ENCODE measurements at places on chromosomes 6 and 20.

DNA sequence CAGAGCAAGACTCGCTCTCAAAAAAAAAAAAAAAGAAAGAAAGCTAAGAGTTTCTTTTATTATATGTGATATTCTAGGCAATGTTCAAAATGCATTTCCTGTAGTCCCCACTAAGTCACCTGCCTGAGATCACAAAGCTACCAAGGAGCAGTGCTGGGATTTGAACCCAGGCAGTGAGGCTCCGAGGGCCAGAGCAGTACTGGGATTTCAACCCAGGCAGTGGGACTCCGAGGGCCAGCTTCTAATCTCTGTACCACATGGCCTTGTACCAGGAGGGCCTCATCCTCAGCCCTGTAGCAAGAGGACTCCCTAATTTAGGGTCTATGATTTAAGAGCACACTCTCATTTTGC is 39.7 kb downstream of the ZMYND8 start:
- H3K27me3 ChIP-seq, result no peaks in the 10 kb centered on the region
- no peak overlapping the region for H3K4me3 ChIP-seq
- DNase-seq, result no peak
- peaks cover 25% of the 10 kb centered on the region for H3K4me1 ChIP-seq
- H3K36me3 ChIP-seq, result no peaks in the 10 kb centered on the region

- H3K4me1 ChIP-seq, result no peaks in the 10 kb centered on the region
- no peak overlapping the region for H3K27ac ChIP-seq
- no peak for DNase-seq
- H3K4me3 ChIP-seq, result no peak overlapping the region
These were observed 404.7 kb downstream of the PTPRT start for GRCh38 chr20:42785041-42785440.

DNA sequence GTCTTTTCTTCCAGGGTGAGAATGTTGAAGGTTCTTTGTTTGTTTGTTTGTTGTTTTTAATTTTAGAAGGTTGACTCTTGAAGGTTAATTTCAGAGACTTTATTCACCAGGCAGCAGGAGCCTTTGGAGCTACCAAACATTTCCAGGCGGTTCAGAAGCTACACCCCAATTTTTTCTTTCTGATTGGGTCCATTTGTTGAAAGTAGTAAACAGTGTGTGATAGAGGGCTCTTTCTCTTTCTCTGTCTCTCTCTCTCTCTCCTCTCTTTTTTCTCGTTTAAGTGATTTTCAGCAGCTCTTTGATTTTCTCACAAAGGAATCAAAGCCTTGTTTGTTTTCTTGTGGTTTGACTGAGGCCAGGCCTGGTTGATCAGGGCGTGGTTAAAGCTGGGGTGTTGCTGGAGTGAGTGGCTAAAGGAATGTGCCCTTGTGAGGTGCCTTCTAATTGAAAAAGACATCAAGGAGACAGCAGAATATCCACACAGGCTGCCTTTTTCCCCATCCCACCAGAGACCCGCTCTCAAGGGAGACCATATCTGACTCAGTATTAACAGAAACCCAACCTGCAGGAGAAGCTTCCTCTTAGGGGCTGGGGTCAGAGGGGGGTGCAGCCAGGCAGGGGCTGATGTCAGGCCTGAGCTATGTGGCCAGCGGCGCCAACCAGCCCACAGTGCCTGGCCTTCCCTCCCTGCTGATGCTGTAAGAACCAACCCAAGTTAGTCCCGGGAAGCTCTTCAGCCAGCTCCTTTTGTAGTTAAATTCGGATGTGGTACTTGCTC is 40.4 kb upstream of the NAA20 start:
- H3K36me3 ChIP-seq, result no peaks in the 10 kb centered on the region
- H3K4me3 ChIP-seq, result no peak overlapping the region
- H3K27me3 ChIP-seq, result no peaks in the 10 kb centered on the region
- peaks cover 3% of the 10 kb centered on the region for H3K4me1 ChIP-seq
- no peak for DNase-seq

DNA sequence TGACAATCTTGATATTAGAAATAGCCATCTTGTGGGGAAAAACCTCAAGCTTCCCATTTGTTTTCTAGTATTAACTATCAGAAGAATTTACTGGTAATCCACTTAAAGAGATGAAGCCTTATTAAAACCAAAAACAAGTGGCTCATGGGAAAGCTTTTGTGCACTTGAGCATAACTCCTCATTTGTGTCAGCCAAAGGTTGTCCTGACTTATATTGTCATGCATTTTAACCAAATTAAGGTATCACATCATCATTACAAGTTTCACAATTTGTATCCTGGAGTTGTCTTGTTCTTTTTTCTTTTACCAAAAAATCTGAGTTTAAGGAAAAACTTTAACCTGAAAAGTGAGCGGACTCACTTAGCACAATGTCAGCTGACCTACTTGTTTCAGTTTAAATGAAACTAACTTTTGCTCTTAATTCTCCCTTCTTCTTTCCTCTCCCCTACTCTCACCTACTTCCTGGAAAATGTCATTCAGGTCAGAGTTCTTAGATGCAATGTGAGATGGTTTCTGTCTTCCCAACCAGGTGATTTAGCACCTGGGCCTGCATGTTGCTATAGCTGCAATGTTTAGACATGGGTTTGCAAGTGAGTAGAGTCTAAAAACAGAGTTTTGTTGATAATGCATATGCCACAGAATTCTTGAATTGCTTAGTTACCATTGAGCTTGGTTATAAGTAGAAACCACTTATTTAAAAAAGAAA is 82.8 kb downstream of the TNFAIP3 start:
- no peak overlapping the region for H3K4me3 ChIP-seq
- H3K27me3 ChIP-seq, result no peaks in the 10 kb centered on the region
- no peak for DNase-seq
- H3K36me3 ChIP-seq, result no peaks in the 10 kb centered on the region
- H3K4me1 ChIP-seq, result no peaks in the 10 kb centered on the region
- no peak overlapping the region for H3K27ac ChIP-seq

DNA sequence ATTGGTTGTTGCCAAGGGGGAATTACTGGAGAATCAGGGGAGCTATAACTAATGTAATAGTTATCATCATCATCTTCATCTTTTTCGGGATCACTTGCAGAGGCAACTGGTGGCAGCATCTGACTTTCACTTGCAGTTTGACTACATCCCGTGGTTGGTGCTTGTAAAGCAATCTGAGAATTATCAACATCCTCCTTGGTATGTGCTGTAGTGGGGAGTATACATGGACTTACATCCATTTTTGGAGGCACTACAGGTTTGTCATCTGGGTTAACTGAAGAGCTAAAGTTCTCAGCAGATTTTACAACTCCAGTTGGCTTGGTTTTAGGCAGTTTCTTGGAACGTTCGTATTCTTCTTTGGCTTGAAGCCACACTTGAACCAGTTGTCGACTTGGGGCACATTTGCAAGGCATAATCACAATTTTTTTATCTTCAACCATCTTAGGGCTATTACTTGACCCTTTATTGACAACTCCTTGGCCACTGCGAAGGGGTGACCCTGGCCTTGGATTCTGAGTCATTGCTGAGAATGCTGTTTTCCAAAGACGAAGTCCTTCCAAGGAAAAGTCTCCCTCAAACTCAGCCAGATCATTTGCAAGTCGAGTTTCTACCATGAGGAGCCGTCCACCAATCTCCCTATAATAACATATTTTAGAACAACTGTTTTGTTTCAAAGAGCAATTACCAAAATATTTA is 115.5 kb downstream of the REV3L start:
- no peak overlapping the region for H3K27ac ChIP-seq
- no peak overlapping the region for H3K4me3 ChIP-seq
- H3K27me3 ChIP-seq, result no peaks in the 10 kb centered on the region
- no peaks in the 10 kb centered on the region for H3K4me1 ChIP-seq
- DNase-seq, result no peak

DNA sequence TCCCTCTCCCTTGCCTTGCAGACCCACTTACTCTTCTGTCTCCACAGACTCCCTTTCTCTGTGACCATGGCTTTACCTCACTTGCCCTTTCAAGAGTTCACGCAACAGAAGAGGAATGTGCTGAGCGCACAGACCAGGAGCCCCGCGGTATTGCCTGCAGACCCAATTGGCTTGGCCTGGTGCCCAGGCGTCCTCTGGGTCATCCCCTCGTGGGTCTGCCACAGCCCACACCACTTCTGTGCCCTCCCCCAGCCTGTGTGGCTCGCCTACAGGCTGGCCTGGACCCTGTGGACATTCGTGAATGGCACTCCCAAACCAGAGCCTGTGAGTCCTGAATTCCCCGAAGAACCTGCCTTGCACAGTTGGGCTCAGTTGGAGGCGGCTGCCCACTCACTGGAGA is 15.3 kb upstream of the NINL start:
- H3K27ac ChIP-seq, result no peak overlapping the region
- DNase-seq, result no peak
- no peak overlapping the region for H3K4me3 ChIP-seq
- no peaks in the 10 kb centered on the region for H3K36me3 ChIP-seq
- H3K27me3 ChIP-seq, result no peaks in the 10 kb centered on the region

- H3K27me3 ChIP-seq, result no peaks in the 10 kb centered on the region
- no peaks in the 10 kb centered on the region for H3K36me3 ChIP-seq
- no peak overlapping the region for H3K27ac ChIP-seq
- DNase-seq, result peak; percentile 39
These were observed 72.7 kb downstream of the SOX4 start for GRCh38 chr6:21666201-21666691.

- H3K4me1 ChIP-seq, result no peaks in the 10 kb centered on the region
- no peaks in the 10 kb centered on the region for H3K27me3 ChIP-seq
- H3K4me3 ChIP-seq, result no peak overlapping the region
- H3K27ac ChIP-seq, result no peak overlapping the region
- no peak for DNase-seq
- no peaks in the 10 kb centered on the region for H3K36me3 ChIP-seq
These were observed 680.9 kb upstream of the AGPAT4 start for GRCh38 chr6:161954699-161955276.

GRCh38 chr6:163688739-163689362 is 274.3 kb downstream of the QKI start:
- DNase-seq, result no peak
- no peak overlapping the region for H3K27ac ChIP-seq
- H3K36me3 ChIP-seq, result no peaks in the 10 kb centered on the region
- no peak overlapping the region for H3K4me3 ChIP-seq
- H3K4me1 ChIP-seq, result no peaks in the 10 kb centered on the region

All from iPS DF 6.9 (cell line).